ENCODE measurements at places on chromosomes 3 and 15. TPM values are rescaled to one million over a fixed set of nuclear protein-coding genes. Genes with fewer than 3 reads are reported as not detected.

The GOLGA8S gene
- 0.42 TPM for total RNA-seq

The CLDN11 gene
- total RNA-seq: 2.5 TPM

The SERPINI2 gene
- not detected for total RNA-seq

The ZCWPW2 gene
- 2.7 TPM for total RNA-seq

The ZNF860 gene
- total RNA-seq: 0.71 TPM

The IL20RB gene
- total RNA-seq: 1.6 TPM

The OR5H6 gene
- total RNA-seq: not detected

The CYP1A2 gene
- not detected for total RNA-seq
